Sigmoid colon (tissue), 7 donors: ENCODE measurements at places on chromosomes 2 and 18.

- DNase-seq, result peak; percentile 92
Measured at GRCh38 chr2:217789003-217789735, 213.6 kb downstream of the TNS1 start.

GRCh38 chr18:52588931-52589330 lies 248.9 kb downstream of the DCC start:
- DNase-seq, result no peak

DNA sequence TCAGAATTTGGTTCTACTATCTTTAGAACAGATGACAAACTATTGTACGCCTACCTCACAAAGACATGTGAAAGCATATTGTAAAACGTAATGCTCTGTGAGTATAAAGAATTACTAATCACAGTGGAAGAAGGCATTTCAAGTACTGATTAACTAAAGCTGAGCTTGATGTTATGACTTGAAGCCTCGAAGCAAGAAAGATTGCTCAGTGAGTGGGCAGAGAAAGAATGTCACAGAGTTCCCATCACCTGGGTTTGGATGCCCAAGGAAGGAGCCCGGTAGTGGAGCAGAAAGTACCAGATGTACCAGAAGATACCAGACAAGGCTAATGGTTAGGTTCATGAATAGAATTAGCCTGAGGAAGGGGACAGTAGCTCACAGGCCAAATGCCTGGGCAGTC lies 39.5 kb upstream of the FAM110C start:
- DNase-seq, result no peak

DNA sequence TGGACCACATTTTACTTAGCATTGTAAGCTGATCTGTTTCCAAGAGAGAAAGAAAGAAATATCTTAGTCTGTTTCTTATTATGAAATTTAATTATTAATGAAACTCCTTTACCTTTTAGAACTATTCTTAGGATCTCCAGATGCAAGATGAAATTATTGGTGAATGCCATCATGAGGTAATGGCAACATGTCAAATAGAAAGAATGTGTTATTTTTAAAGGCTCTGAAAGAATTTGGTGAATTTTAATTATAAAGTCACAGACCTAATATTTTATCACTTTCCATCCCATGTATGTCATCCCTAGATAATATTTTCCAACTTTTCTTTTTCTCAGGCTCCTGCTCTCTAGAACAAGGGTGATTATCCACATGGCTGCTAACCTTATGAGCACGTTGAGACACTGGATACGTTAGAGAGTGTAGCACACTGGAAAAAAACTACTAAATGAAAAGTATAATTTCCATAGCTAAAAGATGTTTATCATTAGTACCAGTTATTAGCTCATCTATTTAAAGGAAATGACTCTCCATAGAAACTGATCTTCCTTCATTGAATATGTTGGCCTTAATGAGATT lies 95.2 kb upstream of the SCG2 start:
- no peak for DNase-seq

- DNase-seq, result peak; percentile 62
Measured at GRCh38 chr2:98515250-98515991, 70.8 kb downstream of the INPP4A start.

- DNase-seq, result no peak
Measured at GRCh38 chr18:51066273-51066672, 36.3 kb downstream of the SMAD4 start.

GRCh38 chr2:188340257-188340656 lies 48.6 kb downstream of the GULP1 start:
- DNase-seq, result no peak
